CD4-positive, alpha-beta T cell treated with Interleukin-12 subunit alpha and Interleukin-12 subunit beta, for 1 hour (primary cell): ENCODE measurements at places on chromosomes 12 and 14.

- DNase-seq: no peak
Observed at GRCh38 chr12:105252901-105253300, 16.9 kb upstream of the APPL2 start.

- DNase-seq: no peak
Observed at GRCh38 chr14:62847168-62847567, 198.1 kb downstream of the KCNH5 start.

- DNase-seq: peak; percentile 30
Observed at GRCh38 chr12:68334132-68334531, 2.0 kb upstream of the MDM1 start.

DNA sequence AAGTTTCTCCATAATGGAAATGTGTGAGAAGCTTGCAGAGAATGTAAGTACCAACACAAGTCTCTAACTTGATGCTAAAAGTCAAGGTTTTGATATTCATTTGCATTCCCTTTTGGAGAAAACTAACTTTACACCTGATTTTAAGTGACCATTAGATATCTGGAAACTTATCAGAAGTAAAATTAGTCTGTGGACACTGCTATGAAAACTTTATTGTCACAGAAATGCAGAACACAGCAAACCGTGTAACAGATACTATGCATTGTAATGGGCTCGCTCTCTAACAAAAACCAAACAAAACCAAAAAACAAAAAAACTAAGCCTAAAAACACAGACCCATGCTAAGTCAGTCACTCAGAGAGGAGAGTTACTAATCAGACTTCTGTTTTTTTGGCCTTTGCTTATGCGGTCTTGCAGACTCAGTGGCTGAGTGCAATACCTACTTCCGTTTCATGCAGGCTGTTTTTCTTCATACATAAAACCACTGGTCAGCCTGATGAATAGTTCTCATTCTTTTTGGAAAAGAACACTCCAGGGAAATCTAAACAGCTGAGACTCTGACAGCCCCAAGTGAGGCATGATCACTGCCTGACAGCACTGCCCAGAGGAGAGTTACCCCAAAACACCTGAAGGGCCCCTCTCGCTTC, 35.7 kb downstream of the NRDE2 start:
- no peak for DNase-seq

- no peak for DNase-seq
Observed at GRCh38 chr12:31591380-31591901, 505 bp upstream of the DENND5B start.

DNA sequence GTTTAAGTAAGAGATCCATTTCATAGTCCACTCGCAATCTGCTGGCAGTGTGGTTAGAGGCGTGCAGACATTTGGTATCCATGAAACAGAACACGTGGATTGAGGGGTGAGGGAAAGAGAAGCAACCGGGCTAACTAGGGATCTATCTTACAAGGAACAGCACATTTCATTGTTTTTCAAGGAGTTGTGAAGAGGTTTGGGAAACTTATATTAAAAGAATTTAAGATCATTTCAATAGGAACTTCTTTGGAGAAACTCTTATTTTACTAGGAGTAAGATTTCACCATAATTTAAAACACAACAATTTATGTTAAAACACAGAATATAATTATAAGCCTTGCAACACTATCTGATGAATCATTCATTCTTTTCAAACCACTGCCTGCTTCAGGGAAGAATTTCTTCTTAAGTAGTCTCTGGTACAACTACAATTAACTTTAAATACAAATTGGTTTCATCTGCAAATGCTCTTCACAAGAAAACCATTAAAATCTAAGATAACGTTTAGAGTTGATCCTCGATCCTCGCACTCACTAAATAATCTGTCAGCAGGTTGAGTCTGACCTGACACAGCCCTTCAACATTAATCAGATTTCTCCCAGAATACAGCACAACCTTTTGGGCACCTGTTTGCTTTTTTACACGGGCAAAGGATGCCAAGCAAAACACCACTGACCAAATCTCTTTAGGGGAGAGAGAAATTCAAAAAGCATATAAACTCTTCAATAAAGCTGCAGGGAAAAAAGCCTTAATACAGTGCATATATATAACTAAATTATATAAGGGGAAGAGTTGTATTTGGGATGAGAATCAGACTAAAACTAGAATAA, 27.3 kb downstream of the PPTC7 start:
- no peak for DNase-seq

DNA sequence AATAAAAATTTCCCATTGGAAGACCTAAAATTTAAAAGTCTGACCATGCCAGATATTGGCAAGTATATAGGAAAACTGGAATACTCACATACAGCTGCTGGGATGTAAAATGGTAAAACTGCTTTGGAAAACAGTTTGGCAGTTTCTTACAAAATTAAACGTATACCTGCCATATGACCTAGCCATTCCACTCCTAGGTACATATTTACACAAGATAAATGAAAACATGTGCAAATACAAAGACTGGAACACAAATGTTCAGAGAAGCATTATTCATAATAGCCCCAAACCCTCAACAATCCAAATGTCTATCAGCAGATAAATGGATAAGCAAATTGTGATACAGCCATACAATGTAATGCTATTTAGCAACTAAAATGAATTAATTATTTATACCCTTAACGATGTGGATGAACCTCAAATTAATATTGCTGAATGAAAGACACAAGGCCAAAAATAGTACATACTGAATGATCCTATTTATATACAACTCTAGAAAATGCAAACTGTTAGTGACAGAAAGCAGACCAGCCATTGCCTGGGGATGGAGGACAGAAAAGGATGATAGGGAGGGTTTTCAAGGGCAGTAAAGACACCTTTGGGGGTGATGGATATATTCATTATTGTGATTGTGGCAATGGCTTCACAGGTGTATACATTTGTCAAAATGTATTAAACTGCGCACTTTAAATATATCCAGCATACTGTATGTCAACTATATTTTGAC, 21.3 kb upstream of the TCP11L2 start:
- no peak for DNase-seq

DNA sequence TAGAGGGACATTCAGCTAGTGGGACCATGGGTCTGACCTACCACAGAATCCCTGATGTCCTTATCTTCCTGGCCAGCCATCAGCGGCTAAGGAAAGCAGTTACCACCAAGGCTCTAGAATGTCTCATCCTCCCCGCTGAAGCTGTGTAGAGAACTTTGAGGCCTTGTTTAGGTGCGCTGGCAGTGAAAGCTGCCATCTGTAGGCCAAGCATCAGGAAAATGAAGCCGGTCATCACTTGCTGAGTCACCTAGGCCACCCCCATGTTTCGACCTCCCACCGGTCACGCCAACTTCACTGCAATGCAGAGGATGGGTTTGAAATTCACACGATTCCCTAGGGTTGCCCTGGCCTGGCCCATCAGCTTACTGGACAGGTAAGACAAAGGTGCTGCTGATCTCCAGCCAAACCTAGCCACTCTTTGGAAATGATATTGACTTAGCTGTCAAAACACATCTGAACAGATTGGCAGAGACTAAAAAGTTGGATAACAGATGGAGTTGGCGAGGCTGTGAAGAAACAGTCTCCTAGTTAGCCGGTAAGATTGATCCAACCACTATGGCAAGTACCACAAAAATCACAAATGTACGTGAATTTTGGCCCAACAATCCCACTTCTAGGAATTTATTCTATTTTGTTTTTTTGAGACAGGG, 52.0 kb downstream of the NOS1 start:
- no peak for DNase-seq

DNA sequence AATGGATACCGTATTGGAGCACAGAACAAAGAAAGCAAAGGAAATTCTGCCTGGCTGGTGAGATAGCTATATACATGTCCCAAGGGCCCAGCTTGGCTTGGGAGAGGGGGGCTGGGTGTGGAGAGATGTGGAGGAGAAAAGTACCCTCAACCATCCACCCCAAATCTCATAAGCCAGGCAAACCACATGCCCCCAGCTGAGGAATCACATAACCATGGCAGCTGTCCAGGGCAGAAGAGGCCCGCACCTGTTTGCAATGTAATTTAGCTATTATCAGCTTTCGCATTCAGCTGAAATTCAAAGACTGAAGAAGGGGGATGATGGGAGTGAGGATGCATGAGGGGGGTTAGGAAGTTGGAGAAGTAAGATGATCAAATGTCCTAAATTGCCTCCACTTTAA, 196.1 kb downstream of the TBX5 start:
- no peak for DNase-seq

- no peak for DNase-seq
Observed at GRCh38 chr12:82361461-82361915, 3.2 kb downstream of the METTL25 start.

DNA sequence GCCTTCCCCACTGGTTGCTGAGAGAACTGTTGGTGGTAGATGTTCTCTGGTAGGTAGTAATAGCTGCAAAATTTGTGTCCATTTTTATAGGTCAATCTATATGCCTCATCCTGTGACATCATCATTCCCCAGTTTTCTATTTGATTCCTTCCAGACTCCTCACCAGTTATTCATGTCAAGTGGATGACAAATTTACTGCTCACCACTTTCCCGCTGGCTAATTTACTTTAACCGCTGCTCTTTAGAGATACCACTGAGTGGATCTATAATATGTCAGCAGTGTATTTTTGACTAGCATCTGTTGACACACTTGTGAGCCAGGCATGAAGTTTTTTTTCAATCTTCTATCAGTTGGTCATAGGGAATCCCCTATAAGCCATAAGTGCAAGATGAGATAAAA, 24.6 kb downstream of the GPR65 start:
- DNase-seq: no peak

GRCh38 chr14:29459531-29459930, 468.1 kb downstream of the PRKD1 start:
- no peak for DNase-seq

- DNase-seq: peak; percentile 74
Observed at GRCh38 chr12:6788972-6789924, at the start of gene CD4. Gene CD4, plus strand, starts transcription at chr12:6789528. Its CDS starts 10,611 bp downstream, at chr12:6800139.

DNA sequence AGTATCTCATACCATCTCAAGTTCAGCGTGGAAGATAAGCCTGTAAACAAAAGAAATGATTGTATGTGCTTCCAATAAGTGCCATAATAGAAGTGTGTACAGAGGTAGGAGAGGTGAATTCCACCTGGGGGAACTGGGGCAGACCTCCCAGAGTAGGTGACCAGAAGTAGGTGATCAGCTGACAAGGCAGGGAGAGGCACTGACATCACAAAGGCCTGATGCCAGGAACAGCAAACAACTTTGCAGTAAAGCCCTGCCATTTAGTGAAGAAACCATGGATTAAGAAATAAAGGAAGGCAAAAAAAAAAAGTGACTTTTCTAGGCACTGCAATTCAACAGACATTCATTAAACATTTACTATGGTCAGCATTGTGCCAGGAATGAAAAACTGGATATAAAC, 31.1 kb downstream of the NR1H4 start:
- DNase-seq: no peak

GRCh38 chr14:22653012-22653621, 9.0 kb upstream of the OR6J1 start:
- DNase-seq: peak; percentile 59

DNA sequence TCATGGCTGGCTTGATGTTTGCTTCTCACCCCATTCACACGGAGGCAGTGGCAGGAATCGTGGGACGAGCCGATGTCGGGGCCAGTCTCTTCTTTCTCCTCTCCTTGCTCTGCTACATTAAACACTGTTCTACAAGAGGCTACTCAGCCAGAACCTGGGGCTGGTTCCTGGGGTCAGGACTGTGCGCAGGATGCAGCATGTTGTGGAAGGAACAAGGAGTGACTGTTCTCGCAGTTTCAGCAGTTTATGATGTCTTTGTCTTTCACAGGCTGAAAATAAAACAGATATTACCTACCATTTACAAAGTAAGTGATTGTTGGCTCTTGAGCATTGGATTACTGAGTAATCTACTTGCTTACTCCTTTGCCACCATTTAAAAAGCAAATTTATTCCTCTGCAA, 170.6 kb downstream of the TMTC2 start:
- no peak for DNase-seq

DNA sequence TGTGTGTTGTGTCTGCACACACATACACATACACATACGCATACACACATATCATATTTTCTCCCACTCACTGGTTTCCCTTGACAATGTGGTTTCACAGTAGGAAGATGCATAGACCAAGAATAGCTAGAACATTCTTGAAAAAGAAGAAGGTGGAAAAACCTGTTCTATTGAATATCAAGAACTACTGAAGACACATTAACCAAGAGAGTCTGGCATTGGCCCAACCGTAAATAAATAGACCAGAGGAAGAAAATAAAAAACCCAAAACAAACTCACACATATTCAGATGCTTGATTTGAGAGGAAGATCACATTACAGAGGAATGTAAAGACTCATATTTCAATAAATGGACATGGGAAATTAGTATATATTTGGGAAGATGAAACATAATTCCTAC, 311.3 kb downstream of the FOXG1 start:
- no peak for DNase-seq

DNA sequence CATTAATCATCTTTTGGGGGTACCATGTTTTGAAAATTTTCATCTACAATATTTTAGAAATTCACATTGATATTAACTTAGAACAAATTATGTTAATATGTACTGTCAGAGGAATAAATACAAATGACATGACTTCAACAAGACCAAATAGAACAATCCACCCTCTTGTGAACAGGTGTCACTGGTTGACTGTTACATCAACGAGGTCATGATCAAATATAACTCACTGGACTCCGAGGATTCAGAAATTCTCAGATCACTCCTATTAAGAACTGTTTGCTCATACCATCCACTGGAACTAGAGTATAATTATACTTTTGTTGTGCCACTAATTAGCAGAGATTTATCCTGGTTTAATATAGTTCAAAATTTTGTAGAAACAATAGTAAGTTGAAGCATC, 318.8 kb downstream of the PRKD1 start:
- DNase-seq: no peak

DNA sequence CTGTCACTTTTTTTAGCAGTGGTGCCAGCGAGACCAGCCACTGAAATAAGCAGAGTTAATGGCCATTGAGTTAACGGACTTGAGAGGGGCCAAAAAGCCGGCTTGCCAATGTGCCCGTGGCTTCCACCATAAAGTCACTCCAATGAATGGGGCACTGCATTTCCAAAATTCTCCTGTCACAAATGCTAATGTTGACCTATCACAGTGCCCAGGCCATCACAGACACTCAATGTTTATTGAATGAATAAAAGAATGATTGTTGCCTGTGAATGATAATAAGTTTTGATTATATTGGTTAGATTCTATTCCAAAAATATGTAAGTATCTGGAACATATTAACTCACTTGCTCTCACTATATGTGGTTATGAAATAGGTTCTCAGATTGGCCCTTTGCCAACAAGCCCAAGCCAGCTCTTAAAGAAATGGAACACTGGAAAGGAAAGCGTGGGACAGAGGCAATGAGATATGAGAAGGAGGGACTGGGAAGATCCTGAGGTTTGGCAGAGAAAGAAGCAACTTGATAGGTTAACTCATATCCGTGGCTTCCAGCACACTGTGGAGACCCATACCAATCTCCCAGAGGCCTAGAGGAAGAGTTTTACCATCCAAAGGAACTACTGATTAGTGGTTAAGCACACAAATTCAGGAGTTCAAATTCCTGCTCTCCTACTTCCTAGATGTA, 108.7 kb downstream of the BTG1 start:
- DNase-seq: no peak

- no peak for DNase-seq
Observed at GRCh38 chr12:122584177-122584863, 57.3 kb downstream of the KNTC1 start.

GRCh38 chr14:74962493-74962892, 7.1 kb upstream of the PGF start:
- no peak for DNase-seq
